ENCODE measurements at places on chromosomes 4 and X.

- no peak for DNase-seq
These were observed 37.8 kb downstream of the GAB3 start for GRCh38 chrX:154712781-154713740.

DNA sequence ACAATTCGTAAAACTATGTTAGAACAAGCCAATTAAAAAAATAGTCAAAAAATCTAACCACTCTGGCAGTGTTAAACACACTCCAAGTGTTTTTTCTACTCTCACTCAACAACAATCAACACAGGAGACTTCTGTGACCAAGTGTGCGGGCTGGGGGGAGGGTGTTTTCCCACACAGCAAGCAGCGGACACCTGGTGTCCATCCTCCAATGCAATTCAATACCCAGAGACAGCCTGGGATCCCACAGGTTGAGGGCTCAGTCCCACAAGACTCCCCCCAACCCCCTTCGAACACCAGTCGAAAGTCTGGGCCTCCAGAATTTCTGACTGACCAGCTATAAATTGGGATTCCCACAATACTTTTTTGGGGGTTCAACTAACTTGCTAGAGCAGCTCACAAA is 8.3 kb upstream of the PIM2 start:
- DNase-seq, result no peak

- no peak for DNase-seq
These were observed 44.2 kb upstream of the RASSF6 start for GRCh38 chr4:73664470-73664869.

- no peak for DNase-seq
These were observed 606.9 kb downstream of the RPA4 start for GRCh38 chrX:97490656-97491055.

- DNase-seq, result no peak
These were observed 23.3 kb downstream of the NKX3-2 start for GRCh38 chr4:13521047-13521446.

GRCh38 chrX:150465881-150466775 is 102.3 kb upstream of the MTM1 start:
- DNase-seq, result no peak

GRCh38 chrX:67607466-67607865 is 63.6 kb downstream of the AR start:
- no peak for DNase-seq

GRCh38 chr4:7782783-7783182 is 156.9 kb downstream of the AFAP1 start:
- no peak for DNase-seq

- DNase-seq, result no peak
These were observed 57.3 kb upstream of the ADGRA3 start for GRCh38 chr4:22573198-22573597.

- DNase-seq, result no peak
These were observed 18.0 kb upstream of the RHOXF2 start for GRCh38 chrX:120140293-120140981.

DNA sequence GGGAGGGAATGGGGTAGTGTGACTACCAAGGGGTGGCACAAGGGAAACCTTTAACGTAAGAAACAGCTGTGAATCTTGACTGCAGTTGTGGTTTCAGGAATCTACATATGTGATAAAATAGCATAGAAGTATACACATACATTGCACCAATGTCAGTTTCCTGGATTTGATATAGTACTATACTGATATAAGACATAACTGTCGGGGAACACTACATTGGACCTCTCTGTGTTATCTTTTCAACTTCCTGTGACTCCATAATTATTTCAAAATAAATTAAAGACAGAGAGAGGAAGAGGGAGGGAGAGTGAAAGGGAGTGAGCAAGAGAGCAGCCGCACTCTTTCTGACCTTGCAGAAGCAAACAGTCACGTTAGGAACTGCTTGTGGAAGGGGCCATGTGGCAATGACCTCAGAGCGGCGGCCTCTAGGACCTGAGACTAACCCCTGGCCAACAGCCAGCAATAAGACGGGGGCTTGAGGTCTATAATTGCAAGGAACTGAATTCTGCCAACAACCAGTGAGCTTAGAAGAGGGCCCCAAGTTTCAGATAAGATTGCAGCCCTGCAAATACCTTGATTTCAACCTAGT is 47.4 kb downstream of the NALF2 start:
- no peak for DNase-seq

DNA sequence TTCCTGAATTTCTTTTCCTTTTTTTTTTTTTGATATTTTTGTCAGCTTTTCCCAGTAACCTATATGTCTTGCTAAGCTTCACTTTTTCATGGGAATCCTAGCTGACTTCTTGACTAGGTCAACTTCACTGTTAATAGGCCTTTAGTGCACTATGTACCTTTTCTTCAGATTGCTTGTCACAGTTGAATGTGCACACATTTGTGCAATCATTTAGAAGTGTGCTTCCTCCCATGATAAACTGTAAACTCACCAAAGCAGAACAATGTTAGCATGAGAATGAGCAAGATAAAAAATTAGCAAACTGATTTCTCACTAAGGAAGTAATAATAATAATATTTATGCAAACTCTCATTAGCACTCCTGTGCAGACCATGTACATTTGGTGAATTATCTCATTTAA is 173.2 kb downstream of the PABPC4L start:
- DNase-seq, result no peak

DNA sequence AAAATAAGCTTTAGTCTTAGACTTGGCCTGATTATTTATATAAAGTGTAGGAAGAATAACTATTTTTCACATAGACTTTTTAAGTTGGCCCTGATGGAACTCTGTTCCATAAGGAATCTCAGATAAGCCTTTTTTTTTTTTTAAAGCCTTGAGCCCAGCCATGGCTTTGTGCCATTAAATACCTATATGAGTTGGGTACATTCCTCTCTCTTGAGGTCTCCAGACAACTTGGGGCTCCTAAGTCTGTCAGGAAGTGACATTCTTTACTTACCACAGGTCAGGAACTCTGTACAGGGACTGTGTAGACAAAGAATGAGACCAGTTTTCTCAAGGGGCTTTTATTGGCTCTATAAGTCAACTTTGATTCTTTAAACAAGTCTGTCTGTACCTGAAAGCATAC is 27.1 kb upstream of the IGFBP7 start:
- DNase-seq, result no peak

All from RPMI8226 (cell line).